Colonic mucosa (tissue), 4 donors: ENCODE measurements at places on chromosomes 1 and 21. TPM values are rescaled to one million over a fixed set of nuclear protein-coding genes. Genes with fewer than 3 reads are reported as not detected.

GRCh38 chr1:99277066-99277465, 12.8 kb downstream of the PLPPR4 start:
- DNase-seq, result no peak

- DNase-seq, result no peak
These were observed 55.9 kb upstream of the PROX1 start for GRCh38 chr1:213931836-213932235.

DNA sequence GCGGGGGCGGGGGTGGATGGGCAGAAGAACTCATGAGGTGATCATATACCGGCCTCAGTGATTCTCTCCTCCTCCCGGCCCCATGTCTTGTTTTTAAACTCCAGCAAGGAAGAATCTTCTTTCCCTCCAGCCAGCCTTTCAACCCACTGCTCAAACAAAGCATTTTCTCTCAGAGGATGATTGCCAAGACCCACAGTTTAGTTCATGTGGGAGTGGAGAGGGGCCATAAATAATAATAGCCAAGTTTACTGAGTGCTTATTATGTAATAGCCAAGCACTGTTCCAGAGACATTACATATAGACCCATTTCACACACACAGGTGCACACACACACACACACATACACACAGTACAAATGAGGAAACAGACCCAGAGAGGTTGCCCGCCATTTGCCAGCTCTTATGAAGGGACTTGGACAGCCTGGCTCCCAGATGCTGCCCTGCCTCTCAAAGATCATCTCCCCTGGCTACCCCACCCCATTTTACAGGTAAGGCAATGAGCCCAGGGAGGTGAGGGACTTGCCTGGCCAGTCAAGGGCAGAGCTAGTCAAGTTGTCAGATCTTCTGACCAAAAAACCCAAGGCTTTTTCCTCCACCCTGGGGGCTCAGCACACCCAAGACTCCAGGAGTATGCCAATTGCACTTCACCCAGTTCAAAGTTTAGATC, 18.0 kb upstream of the BCAR3 start:
- no peak for DNase-seq

- no peak for DNase-seq
These were observed 60.4 kb downstream of the RAP1GAP start for GRCh38 chr1:21608798-21609197.

GRCh38 chr1:156014829-156015228, 5.9 kb downstream of the SSR2 start:
- DNase-seq, result no peak

DNA sequence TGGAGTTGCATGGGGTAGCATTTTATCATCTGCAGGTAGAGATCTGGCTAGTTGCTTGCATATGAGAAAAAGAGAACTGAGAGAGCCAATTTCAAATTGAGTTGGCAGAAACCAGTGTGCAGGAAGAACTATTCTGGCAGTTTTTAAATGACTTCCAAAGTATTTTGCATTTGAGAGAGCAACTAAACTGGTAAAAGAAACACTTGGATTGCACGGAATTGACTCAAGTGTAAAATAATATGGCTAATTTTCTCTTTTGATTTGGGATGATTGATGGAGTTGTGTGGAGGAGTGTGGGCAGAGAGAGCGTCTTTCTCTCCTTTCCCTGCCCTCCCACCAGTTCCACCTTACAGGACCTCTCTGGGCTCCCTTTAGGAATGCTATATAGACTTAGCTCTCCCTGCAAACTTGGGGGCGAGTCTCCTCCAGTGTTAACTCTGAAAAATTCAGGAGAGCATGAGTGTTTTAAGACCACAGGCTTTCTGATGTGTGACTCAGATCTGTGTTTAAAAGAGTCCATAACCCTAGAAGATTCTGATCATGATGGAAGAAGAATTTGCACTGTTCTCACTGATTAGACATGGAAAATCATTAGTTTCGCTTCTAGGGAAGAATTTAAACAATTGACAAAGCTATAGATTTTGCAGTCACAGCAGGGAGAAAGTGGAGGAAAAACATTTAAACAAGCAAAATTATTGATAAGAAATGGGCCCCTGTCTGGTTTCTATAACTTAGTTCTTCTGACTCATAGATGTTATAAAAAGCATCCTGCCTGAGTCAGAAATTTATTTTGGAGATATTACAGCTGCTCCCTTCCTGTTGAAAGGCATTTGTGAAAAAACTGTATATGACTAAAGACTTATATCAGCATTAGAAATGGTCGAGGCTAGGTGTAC, 24.9 kb upstream of the CTBS start:
- no peak for DNase-seq

DNA sequence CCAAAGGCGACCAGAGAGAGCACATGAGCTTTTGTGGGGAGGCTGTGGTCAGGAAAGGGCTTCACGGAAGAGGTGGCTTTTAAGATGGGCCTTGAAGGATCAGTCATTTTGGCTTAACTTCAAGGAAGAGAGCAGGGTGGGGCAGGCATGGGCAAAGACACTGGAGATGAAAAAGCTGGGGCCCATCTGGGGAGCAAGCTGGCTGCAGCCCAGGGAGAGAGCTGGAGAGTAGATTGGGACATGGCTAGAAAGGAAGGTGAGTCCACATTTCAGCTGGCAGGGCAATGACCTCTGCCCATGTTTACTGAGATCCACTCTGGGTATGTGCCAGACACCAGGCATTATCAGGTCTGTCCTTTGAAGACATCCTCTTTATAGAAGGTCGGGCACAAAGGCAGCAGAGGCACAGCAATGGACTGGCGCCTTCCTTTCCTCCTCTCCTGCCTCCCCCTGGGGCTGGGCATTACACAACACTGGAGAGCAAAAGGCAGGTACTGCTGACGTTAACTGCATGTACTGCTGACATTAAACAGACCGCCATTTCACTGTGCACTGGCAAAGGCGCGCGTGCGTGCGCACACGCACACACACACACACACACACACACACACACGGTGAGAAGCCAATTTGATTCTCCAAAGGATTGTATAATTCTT, 2.2 kb upstream of the UBXN10 start:
- no peak for DNase-seq

DNA sequence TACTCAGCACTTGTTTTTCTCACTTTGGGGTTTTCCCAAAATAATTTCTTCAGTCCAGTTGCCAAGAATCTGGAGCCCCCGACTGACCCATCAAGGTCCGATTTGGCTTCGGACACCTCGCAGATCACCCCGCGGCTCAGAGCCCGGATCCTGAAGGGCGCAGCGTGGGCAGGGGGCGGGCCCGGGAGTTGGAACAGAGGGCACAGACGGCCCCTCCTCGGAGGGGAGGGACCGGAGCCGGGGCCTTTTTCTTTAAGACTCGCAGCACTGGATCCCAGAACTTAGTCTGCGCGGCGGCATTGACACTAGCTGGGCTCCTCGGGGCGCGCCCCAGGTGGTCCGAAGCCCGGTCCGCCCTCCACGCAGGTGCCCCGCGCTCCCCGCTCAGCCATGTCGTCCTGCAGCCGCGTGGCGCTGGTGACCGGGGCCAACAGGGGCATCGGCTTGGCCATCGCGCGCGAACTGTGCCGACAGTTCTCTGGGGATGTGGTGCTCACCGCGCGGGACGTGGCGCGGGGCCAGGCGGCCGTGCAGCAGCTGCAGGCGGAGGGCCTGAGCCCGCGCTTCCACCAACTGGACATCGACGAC, at the start of gene CBR3:
Gene CBR3, plus strand, starts transcription at position 277 of the 588 bp plus-strand sequence. Its CDS starts 114 bp downstream, at position 391.
- DNase-seq, result peak; percentile 69

DNA sequence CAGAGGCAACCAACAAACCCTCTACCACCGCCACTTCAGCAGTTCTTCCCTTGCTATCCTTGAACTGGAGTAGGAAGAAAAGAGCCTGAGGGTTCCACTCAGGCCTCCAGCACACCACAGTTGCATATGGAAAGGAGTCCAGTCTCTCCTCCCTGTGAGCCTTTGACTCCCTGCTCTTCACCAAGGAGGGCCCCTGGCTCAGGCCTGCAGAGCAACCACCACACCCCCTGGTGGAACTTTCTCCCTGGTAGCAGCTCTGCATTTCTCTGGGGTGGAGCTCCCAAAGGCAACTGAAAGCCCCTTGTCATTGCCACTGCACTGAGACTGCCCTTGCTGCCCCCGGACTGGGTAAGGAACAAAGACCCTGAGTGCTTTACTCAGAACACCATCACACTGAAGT, 1021.5 kb upstream of the ADGRL2 start:
- no peak for DNase-seq

DNA sequence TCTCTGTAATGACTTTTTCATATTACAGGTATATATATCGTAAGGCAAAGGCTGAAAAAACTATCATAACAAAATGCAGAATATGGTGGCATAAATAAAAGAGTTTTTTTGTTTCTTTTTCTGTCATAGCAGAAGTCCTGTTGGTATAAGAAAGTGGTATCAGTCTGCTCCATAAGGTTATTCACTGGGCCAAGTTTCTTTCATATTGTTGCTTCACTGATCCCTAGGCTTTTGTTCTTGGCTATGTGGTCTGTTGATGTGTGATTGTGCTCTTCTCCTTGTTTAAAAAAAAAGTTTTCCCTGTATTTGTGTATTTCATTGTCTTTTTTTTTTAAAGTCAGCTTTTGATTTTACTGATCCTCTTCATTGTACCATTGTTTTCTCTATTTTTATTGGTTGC, 26.0 kb downstream of the PTBP2 start:
- DNase-seq, result no peak

DNA sequence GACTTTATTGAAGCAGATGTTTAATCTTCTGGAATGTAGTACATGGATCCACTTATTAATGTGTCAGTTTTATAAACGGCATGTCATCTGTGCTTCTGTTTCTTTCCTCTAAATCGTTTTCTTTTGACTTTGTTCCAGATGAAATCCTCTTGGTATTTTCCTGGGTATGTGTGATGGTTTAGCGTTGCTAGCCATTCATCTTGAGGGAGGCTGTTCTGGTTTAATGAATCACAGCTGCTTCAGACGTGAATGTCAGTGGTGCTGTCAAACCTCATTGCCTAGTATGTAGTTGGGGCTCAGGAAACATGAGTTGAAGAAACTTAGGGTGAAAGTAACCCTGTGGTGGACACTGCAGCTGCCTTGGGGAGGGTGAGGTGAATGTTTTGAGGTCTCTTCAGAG, 33.2 kb downstream of the KCNK1 start:
- no peak for DNase-seq

DNA sequence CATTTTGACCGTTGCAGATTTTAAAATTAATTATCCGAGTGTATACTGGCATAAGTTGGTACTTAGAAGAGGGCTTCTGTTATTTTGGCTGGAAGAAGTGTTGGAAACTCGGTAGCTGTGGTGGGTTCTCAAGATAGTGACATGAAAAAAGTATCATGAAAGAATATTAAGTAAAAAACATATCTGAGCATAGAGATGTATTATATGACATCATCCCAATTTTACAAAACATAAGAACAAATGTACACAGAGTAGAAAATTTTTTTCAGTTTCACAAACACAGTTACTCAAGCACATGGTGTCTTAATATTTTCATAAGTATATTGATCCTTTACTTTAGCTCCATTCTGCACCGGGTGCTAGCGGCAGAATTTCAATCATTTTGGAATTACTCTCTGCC, 684 bp downstream of the IFI16 start:
- DNase-seq, result no peak

DNA sequence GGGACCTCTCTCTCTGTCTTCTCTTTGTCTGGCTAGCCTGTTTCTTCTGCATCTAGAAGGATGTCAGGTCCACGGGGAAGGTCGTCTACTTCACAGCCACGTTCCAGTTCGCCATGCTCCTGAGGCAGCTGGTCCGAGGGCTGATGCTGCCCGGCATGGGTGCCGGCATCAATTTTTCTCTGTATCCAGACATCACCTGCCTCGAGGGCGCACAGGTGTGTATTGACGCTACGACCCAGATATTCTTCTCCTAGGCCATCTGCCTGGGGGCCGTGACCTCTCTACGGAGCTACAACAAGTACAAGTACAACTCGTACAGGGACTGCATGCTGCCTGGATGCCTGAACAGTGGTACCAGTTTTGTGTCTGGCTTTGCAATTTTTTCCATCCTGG, 841.6 kb upstream of the TMPRSS15 start:
- no peak for DNase-seq

- DNase-seq, result no peak
These were observed 258.1 kb downstream of the ZNF648 start for GRCh38 chr1:181803421-181803820.

DNA sequence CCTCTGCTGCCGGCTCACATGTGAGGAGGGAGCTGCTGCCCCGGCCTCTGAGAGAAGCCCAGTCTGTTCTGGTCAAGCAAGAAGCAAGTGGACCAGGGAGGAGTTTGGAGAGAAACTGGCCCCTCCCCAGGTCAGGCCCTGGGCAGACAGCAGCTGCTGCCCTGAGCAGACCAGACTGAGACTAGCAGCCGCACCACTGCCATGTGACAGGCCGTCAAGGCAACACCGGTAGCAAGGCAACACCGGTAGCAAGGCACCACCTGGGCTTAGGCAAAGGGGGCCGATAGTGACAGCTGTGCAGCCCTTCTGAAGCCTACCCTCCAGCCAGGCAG, 50.3 kb downstream of the ARHGEF16 start:
- no peak for DNase-seq

GRCh38 chr1:93416183-93416582, 31.7 kb upstream of the FNBP1L start:
- DNase-seq, result no peak

DNA sequence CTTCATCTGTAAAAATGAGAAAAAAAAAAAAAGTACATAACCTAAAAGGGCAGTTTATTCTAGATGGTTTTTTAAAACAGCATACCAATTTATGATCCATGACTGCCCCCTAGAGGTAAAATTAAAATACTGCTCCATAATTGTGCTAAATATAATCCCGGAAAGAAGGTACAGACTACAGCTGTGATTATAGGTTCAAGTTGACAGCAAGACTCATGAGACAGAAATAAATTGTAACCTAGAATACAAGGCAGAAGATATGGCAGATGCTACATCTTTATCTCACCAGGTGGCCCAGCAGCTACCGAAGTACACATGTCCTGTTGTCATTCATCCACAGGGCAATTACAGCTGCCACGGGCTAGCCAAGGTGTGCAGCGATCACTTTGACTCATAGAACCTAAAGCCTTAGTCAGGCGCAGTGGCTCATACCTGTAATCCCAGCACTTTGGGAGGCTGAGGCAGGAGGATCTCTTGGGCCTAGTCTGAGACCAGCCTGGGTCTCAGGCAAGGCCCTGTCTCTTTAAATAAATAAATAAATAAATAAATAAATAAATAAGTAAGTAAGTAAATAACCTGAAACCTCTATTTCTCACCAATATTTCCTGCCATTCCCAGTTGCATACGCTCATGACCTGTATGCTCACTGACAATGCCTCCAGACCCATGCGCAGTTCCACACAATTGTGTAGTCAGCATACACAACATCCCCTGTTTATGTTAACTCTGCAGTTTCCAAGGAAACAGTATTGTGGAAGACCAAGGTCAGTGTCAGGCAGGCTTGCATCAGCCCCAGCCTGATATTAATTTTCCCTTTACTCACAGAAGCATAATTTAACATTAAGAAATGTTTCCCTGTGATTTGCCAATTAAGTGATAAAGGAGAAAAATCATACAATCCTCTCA, 18.3 kb upstream of the PPIE start:
- DNase-seq, result no peak

GRCh38 chr1:6630027-6630426, 5.4 kb downstream of the THAP3 start:
- DNase-seq, result no peak

- no peak for DNase-seq
These were observed 1001.3 kb upstream of the ADGRL2 start for GRCh38 chr1:80799457-80799856.

SV2A gene
- 1.5 TPM for total RNA-seq

ELOA gene
- total RNA-seq, result 33.0 TPM

PCNX2 gene
- 5.4 TPM for total RNA-seq

CCDC24 gene
- total RNA-seq, result 24.6 TPM

SMYD3 gene
- total RNA-seq, result 16.4 TPM

XCL1 gene
- total RNA-seq, result not detected

GBP5 gene
- total RNA-seq, result 1.3 TPM

LGR6 gene
- total RNA-seq, result 1.6 TPM
